WTC11 (cell line): ENCODE measurements at places on chromosomes 11 and 22. TPM values are rescaled to one million over a fixed set of nuclear protein-coding genes. Genes with fewer than 3 reads are reported as not detected.
A peak's percentile ranks its signal among the peaks of the same experiment; 100 is the strongest.

DNA sequence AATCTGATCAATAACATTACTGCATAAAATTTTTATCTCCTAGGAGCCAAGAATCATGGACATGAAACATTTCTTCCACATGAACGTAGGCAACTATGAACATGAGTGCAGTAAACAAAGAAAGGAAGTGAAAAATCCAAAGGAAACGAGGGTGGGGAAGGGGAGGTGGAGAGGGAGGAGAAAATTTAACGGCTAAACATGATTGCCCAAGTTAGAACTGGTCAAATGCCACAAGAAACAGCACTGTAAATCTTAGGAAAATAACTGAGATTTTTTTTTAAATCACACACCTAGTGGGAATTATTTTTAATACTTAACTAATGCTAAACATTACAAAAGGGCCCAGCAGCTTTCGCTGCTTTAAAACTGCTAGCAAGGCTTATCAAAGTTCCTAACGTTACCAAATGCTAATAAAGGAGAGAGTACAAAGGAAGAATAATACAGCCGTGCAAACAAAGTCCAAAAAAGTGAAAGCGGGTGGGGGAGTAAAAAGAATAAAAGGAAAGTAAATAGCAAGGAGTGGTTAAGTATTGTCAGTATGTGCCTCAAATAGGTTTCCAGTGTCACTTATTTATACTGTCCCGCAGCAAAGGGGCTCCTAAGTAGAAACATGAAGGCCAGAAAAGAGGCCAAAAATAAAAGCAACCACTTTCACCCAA, 13.7 kb downstream of the NARS2 start:
- H3K4me1 ChIP-seq, result peaks cover 51% of the 10 kb centered on the region
- no peaks in the 10 kb centered on the region for H3K27me3 ChIP-seq
- peak overlapping the region; percentile 87 for H3K27ac ChIP-seq
- no peak overlapping the region for H3K4me3 ChIP-seq
- peaks cover 25% of the 10 kb centered on the region for H3K36me3 ChIP-seq

KLHL22 gene
- 9.9 to 15.7 TPM (median 12.1 TPM) in 3 replicates for total RNA-seq

NXPE1 gene
- total RNA-seq, result 0.16 TPM in 1 of 3 replicates, not detected in the others

DNA sequence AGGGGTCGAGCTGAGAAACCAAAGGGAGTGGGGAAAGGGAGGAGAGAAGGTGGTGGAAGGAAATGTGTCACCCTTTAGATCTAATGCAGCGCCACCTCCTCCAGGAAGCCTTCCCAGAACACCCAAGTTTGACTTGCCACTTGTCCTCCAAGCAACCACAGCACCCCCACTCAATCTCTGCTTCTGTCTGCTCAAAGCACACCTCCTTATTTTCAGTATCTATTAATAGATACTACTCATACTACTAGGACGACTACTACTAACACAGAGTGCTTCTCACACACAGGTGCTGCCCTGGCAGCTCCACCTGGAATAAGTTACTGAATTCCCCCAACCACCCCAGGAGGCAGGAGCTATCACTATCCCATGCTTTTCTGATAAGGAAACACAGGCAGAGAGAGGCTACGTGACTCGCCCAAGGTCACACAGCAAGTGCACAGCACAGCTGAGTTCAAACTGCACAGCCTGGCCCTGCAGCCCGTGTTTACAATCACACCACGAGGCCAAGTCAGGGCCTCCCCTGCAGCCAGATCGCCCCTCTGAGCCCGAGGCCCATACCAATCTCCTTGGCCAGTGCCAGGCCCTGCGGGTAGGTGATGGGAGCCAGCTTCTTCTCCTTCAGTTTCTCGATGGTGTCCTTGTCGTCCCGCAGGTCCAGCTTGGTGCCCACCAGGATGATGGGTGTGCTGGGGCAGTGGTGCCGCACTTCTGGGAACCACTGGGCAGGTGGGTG, 13.2 kb downstream of the RAC2 start:
- no peak overlapping the region for H3K4me3 ChIP-seq
- peaks cover 3% of the 10 kb centered on the region; the same call in 1 of the 2 replicates for H3K4me1 ChIP-seq
- no peak overlapping the region for H3K27ac ChIP-seq
- H3K36me3 ChIP-seq, result no peaks in the 10 kb centered on the region

ARFGAP2 gene
- 55.7 to 73.0 TPM (median 60.5 TPM) in 3 replicates for total RNA-seq

DNA sequence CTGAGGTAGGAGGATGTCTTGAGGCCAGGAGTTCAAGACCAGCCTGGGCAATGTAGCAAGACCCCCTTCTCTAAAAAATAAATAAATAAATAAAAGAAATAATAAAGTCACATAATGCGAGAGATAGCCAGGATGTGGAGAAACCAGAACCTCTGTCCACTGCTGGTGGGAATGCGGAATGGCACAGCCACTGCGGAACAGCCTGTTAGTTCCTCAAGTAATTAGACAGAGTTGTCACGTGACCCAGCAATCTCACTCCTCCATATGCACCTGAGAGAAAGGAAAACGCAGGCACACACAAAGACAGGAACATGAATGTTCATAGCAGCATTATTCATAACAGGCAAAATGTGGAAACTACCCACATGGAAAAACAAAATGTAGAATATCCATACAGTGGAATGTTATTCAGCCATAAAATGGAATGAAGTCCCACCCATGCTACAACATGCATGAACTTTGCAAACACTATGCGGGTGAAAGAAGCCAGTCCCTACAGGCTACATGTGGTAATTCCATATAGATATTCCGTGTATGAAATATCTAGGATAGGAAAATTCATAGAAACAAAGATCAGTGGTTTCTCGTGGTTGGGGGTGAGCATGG, 27.4 kb downstream of the LIF start:
- H3K27me3 ChIP-seq, result peaks cover 6% of the 10 kb centered on the region; the same call in 1 of the 2 replicates
- H3K4me3 ChIP-seq, result no peak overlapping the region
- peaks cover 15% of the 10 kb centered on the region for H3K4me1 ChIP-seq

OR6T1 gene
- not detected in 3 replicates for total RNA-seq

DNA sequence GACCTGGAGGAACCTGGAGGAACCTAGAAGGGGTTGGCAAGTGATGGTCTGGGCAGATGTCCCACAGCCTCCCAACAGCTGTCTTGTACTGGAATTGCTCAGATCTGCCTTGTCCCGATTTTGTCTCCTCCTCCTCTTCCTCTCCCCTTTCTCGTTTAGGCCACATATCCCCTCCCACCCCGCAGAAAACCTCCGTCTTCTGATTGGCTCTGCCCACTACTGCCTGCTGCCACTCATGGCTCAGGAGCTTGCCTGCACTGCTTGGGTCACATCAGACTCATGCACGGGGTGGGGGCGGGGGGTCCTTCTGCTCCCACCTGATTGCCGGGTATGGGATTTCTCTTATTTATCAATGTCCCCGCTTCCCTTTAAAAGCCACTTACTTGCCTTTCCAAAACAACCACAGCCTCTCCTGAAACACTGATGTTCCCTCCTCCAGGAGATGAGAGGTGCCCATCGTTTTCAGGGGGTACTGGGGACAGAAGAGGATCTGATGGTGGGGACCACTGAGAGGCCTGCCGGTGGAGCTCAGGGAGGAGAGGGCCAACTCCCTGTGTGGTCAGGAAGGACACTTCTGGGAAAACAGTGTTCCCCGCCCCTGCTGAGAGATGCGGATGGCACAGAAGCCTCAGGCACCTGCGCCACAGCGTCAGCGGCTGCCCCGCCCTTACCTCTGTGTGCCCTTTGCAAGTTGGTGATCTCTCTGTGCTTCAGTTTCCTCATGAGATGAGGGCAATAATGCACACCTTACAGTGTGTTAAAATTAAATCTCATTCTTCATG, 14.7 kb downstream of the TOM1 start:
- DNase-seq, result no peak
- no peaks in the 10 kb centered on the region for H3K27me3 ChIP-seq
- H3K36me3 ChIP-seq, result peaks cover 6% of the 10 kb centered on the region; the same call in 1 of the 2 replicates

E2F8 gene
- total RNA-seq, result 8.5 to 10.7 TPM (median 10.4 TPM) in 3 replicates

- H3K36me3 ChIP-seq, result no peaks in the 10 kb centered on the region
- H3K27me3 ChIP-seq, result peaks cover 3% of the 10 kb centered on the region; the same call in 1 of the 2 replicates
- peak overlapping the region; percentile 32; the same call in 1 of the 2 replicates for H3K27ac ChIP-seq
- DNase-seq, result peak; percentile 73
- H3K4me1 ChIP-seq, result peaks cover 36% of the 10 kb centered on the region
- H3K4me3 ChIP-seq, result peak overlapping the region; percentile 61
Measured at GRCh38 chr11:61718621-61719302, 33.7 kb upstream of the MYRF start.

DNA sequence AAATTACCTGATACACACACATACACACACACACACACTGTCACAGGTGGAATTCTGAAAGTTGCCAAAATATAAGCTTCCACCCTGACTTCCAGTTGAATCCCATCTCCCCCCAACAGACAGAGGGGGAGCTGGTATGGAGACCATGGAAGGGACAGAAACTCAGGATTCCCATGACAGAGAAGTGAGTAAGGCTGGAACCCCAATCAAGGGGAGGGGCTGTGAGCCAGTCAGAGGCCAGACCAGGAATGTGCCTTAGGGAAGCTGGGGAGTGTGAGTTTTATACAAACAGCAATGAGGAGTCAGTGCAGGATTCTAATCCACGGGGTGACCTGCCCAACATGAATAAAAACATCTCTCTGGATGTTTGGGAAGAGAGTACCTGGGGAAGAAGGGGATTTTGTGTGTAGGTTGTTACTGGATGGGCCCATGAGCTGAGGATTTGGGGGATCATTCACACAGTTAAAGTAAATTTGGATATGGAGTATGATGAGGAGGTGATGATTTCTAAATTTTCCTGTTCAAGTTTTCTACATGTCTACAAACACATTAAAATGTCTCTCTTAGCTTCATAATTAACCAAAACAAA, 38.7 kb upstream of the TOP3B start:
- peaks cover 51% of the 10 kb centered on the region for H3K4me1 ChIP-seq
- H3K27ac ChIP-seq, result no peak overlapping the region
- H3K27me3 ChIP-seq, result peaks cover 91% of the 10 kb centered on the region
- no peak overlapping the region for H3K4me3 ChIP-seq
- DNase-seq, result no peak

DNA sequence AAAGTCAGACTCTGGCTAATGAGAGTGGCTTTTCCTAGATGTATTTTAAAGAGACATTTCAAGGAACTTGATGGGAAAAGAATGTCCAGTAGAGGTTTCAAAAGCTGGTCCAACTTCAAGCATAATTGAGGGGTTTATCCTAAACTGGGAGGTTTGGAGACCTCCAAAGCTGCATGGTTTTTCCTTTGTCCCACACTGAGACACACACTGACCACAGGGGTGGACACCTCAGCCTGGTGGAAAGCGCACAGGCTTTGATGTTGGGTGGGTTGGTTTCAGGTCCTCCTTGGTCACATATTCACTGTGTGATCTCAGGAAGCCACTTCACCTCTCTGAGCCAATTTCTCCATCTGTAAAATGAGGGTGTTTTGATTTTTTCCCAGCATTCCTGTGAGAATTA, 4.0 kb downstream of the SPON1 start:
- H3K27ac ChIP-seq, result no peak overlapping the region
- DNase-seq, result no peak
- peaks cover 67% of the 10 kb centered on the region for H3K4me1 ChIP-seq

KRTAP5-1 gene
- not detected in 3 replicates for total RNA-seq

DNA sequence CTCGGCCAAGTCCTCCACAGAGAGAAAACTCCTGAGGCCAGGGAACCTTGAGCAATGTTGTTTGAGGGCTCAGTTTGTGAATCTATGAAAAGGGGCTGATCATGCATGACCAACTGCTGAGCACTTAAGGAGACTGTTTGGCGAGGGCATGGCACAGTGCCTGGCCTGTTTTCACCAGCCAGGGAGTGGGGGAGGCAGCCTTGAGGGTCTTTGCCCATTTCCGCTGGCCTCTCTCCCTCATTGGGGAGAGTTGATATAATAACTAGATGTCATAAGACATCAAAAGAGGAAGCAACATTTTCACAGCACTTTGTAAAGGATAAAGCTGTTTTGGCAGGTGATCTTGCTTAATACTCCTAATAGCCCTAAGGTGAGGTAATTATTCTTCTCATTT, 110.6 kb downstream of the TP53I11 start:
- DNase-seq, result no peak
- H3K27me3 ChIP-seq, result no peaks in the 10 kb centered on the region; the same call in 1 of the 2 replicates
- no peak overlapping the region for H3K27ac ChIP-seq
- no peak overlapping the region for H3K4me3 ChIP-seq

ZNF70 gene
- total RNA-seq, result 3.3 to 3.6 TPM (median 3.3 TPM) in 3 replicates

BCO2 gene
- 0.48 to 1.3 TPM (median 1.0 TPM) in 3 replicates for total RNA-seq

- no peak overlapping the region for H3K4me3 ChIP-seq
- no peaks in the 10 kb centered on the region for H3K27me3 ChIP-seq
- no peak overlapping the region for H3K27ac ChIP-seq
- H3K4me1 ChIP-seq, result peaks cover 11% of the 10 kb centered on the region
Measured at GRCh38 chr11:122672892-122673291, 17.4 kb downstream of the UBASH3B start.

DMC1 gene
- 4.3 to 4.5 TPM (median 4.5 TPM) in 3 replicates for total RNA-seq

DNA sequence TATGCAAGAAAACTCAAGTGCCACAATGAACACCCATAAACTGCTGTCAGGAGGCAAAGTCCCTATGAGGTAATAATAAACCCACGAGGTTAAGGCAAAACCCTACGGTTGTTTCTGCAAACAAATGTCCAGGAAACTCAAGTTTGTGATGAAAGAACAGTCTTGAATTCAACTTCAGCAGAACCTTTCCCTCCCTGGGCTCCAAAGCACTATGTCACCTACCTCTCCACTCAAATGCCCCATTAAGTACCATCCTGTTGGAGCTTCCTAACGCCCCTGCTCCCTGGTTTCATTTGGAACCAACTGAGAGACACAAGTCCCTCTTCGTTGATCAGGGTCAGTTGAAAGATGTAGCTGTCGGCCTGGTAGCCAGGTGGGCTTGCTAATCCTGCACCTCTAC, 2.6 kb upstream of the C11orf91 start:
- H3K27ac ChIP-seq, result no peak overlapping the region
- no peaks in the 10 kb centered on the region for H3K36me3 ChIP-seq
- no peak overlapping the region for H3K4me3 ChIP-seq
- H3K27me3 ChIP-seq, result peaks cover 11% of the 10 kb centered on the region
- no peak for DNase-seq

SCN2B gene
- 0.16 to 0.37 TPM (median 0.20 TPM) in 3 replicates for total RNA-seq

DNA sequence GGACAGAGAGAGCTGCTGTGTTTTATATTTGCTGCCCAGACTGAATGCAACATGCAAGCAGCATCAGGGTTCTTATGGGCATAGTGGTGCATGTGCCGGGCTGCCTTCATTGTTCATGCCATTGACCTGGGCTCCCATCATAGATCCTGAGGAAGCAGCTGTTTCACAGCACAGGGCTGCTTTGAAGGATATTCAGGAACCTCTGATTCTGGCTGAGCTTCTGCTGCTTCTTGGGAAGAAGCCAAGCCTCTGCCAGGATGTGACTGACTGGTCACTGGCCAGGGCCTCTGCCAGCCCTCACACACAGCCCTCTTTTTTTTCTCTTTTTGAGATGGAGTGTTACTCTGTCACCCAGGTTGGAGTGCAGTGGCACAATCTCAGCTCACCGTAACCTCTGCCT, 43.3 kb downstream of the CYB5R2 start:
- H3K4me3 ChIP-seq, result no peak overlapping the region
- no peaks in the 10 kb centered on the region for H3K27me3 ChIP-seq
- peaks cover 10% of the 10 kb centered on the region for H3K36me3 ChIP-seq

TIMM10B gene
- total RNA-seq, result 35.8 to 42.6 TPM (median 36.1 TPM) in 3 replicates

- H3K4me1 ChIP-seq, result peaks cover 4% of the 10 kb centered on the region
- no peaks in the 10 kb centered on the region for H3K36me3 ChIP-seq
- no peak for DNase-seq
- no peak overlapping the region for H3K4me3 ChIP-seq
Measured at GRCh38 chr11:2307501-2308331, 5.9 kb downstream of the TSPAN32 start.
